NCI-H526 treated with DMSO at 0.1 percent for 48 hours (cell line): ENCODE measurements at places on chromosomes 6 and 20.

DNA sequence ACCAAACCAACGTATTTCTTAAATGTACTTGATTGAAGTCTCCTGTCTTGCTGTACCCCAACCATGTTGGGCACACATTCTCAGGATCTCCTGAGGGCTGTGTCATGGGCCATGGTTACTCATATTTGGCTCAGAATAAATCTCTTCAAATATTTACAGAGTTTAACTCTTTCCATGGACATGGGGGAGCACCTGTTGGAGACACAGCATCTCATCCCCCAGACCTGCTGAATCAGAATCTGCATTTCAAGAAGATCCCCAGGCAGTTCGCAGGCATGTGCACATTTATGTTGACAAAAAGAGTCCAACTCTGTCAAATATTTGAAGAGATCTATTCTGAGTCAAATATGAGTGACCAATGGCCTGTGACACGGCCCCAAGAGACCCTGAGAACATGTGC, 24.5 kb downstream of the PIGT start:
- DNase-seq, result no peak

GRCh38 chr6:35491558-35492257, 5.2 kb downstream of the TEAD3 start:
- no peak for DNase-seq

- DNase-seq, result no peak
These were observed 127.7 kb upstream of the GJE1 start for GRCh38 chr6:142005021-142005420.

GRCh38 chr6:121274666-121275295, 59.5 kb downstream of the TBC1D32 start:
- no peak for DNase-seq

DNA sequence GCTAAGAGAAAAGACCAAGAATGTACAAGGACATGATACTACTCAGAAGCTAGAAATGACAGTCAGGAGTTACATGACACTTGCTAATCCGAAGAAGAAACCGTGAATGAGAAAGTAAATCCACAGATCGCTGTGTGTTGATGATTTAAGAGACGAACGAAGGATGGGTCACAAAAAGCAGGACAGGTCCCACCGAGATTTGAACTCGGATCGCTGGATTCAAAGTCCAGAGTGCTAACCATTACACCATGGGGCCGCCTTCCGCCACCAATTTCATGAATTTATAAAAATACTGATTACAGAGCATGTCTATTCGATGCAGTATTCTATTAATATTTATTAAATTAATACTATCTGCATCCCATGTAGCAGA, 54.0 kb upstream of the BTN3A2 start:
- DNase-seq, result no peak

GRCh38 chr6:75863001-75863400, 114.0 kb downstream of the MYO6 start:
- no peak for DNase-seq

DNA sequence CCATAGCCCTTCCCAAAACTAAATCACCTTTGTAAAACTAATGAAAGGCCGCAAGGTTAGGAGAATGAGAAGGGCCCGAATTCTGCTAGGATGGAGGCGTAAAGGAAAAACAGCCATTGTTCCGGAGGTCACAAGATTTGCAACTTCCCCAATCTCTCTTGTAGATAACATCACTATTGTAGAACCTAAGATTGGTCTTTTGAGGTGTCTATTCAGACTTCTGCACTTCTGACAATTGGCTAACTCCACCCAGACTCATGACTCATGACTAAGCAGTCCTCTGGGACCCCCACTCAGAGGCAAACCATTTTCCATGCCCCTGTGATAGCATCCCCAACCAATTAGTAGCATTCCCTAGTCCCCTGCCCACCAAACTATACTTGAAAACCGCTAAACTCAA, 210.5 kb upstream of the SHLD1 start:
- DNase-seq, result no peak

- no peak for DNase-seq
These were observed 1207.2 kb upstream of the CITED2 start for GRCh38 chr6:140581601-140582000.

GRCh38 chr6:7566617-7567173, 23.3 kb upstream of the SNRNP48 start:
- no peak for DNase-seq

DNA sequence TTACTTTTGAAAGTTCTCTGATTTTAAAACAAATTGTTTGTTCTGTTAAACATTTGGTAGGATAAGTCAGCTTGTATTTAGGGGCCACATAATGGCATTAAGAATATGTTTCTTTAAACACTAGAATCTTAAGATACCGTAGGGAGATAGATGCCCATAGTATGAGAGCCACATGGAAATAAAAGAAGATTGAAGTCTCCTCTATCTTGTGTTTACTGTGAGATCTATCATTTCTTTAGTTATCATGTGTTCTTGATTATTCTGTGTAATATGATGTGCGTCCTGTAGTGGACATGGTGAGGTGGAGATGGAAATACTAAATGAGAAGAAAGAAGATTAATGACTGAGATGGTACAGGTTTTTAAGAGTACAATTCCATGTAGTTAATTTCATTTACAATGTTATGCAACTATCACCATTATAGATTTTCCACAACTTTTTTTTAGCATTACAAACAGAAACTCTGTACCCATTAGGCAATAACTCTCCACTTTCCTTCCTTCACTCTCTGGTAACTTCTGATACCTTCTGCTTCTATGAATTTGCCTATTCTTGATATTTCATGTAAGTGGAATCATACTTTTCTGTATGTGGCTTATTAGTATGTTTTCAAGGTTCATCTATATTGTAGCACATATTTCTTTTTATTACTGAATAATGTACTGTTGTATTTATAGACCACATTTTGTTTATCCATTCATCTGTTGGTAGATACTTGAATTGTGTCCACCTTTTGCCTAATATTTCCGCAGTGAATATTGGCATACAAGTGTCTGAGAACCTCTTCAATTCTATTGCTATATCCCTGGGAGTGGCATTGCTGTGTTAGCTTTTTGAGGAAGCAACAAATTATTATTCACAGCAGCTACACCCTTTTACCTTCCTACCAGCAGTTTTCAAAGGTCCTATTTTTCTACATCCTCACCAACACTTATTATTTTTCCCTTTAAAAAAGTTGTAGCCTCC, 11.5 kb downstream of the RNF146 start:
- no peak for DNase-seq

DNA sequence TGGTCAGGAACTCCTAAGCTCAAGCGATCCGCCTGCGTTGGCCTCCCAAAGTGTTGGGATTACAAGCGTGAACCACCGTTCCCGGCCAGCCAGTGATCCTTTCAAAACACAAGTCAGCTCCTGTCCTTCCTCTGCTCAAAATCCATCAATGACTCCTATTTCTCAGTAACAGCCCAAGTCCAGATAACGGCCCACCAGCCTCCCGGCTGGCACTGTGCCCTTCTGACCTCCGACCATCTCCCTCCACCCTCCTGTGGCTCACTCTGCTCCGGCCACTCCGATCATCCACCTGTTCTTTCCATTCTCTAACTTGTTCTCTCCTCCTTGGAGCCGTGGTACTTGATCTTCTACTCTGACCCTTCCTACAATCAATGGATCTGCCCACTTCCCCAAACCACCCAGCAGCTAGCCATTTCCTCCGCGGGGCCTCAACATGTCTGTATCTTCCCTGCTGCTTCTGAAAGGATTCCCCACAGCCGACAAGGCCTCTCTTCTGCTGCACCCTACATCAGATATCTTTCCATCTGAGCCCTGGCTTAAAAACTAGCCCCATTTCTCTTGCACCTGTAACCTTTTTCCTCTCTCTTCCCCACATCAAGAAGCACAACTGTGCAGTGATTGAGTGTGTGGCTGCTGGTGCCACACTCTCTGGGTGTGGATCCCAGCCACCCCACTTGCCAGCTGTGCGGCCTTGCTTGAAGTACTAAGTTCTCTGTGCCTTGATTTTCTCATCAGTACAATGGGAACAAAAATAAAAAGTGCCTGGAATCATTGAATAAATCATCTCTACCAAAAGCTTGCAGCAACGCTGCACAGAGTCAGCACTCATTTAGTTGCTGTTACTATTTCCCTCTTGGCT, 6.1 kb upstream of the ZMYND8 start:
- no peak for DNase-seq

- no peak for DNase-seq
These were observed 32.8 kb downstream of the CD164 start for GRCh38 chr6:109349419-109349987.

DNA sequence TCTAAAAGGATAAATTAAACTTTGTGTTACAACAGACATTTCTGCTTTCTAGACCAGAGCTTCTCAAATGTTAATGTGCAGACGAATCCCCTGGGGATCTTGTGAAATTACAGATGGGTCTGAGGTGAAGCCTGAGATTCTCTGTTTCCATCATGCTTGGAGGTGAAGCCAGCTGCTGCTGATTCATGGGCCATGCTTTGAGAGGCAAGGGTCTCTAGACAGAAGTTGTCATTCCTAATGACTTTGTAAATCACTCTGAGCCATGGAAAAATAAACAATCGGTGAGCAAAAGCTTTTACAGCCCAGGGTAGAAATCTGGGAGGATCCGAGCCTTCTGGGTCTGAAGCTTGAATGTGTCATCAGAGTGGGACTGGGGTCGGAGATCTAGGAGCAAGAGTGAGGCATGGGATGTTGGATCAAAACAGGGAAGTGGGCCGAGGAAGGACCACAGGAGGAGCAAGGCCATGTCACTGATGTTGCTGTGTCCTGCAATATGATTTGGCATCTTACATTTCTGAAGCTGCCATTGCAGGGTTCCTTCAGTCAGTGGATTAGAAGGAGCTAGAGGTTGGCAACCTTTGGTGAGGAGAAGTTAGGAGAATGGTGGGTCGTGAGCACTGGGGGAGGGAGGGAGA, 77.3 kb downstream of the TRMT11 start:
- no peak for DNase-seq

GRCh38 chr6:4426968-4427367, 291.6 kb upstream of the ECI2 start:
- peak; percentile 77 for DNase-seq

GRCh38 chr6:130923350-130923749, 96.1 kb downstream of the SMLR1 start:
- DNase-seq, result no peak

DNA sequence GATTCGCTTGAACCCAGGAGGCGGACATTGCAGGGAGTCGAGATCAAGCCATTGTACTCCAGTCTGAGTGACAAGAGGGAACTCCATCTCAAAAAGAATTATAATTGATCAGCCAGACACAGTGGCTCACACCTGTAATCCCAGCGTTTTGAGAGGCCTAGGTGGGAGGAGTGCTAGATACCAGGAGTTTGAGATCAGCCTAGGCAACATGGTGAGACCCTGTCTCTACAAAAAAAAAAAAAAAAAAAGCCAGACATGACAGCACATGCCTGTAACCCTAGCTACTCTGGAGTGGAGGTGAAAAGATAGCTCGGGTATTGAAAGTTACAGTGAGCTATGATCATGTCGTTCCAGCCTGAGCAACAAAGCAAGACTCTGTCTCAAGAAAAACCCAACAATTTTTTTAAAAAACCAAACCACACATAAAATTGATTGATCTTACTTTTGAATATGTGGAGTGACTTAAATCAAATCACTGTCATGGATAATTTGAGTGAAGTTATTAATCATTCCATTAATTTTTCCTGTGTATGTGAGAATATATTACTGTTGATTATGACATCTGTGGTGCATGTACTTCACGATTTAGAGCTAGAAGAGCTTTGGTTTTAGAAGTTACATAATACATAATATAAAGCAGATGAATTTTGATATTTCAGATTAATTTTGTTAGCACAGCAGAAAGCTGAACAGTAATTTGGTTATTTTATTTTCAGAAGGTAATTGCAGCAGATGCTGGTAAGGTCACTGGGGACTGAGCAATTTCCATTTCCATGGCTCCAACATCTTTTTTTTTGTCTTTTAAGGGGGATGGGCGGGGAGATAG, 34.4 kb downstream of the NCOA7 start:
- no peak for DNase-seq

- DNase-seq, result peak; percentile 48
These were observed 21.6 kb upstream of the MTRF1L start for GRCh38 chr6:153023977-153024708.

GRCh38 chr6:5286780-5287179, 25.5 kb downstream of the FARS2 start:
- no peak for DNase-seq

DNA sequence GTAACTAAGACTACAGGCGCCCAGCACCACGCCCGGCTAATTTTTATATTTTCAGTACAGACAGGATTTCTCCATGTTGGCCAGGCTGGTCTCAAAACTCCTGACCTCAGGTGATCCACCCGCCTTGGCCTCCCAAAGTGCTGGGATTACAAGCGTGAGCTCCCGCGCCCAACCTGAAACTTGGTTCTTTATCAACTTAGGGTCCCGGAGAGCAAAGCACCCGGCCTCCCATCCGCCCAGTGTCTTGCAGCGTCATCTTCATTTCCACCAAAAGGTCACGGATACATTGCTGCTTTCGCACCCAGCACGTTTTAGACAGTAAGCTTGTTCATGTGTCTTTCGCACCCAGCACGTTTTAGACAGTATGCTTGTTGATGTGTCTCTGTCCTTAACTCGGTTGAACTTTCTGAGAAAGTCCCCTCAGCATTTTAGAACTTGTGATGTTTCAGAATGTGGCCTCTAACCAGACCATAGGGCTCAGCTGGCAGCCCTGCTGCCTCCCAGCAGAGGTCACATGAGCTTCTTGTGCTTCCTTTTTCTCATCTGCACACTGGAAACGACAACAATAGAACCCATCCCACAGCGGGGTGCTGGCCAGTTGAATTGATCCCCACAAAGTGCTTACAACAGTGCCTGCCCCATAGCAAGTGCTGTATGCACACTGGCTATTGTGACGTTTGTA, 48.8 kb downstream of the PRR18 start:
- DNase-seq, result no peak

DNA sequence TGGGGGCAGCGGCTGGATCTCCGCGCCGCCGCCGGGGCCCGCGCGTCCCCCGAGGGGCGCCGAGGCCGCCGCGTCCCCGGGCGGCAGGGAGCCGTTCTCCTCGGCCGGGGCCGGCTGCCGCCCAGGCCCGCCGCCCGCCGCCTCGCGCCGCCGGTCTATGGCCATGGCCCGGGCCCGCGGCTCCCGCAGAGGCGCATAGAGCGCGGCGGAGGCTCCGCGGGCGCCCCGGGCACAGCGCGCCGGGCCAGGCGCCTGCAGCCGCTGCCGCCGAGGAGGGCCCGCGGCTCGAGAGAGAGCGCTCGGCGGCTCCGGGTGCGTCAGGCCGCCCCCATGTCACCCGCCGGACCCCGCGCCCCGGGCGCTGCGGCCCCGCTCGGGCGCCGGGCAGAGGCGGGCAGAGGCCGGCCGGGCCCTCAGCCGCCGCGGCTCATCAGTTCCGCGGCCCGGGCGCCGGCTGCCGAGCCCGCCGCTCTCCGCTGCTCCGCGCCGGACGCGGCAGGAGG, 404 bp downstream of the SLC22A23 start:
- DNase-seq, result no peak

- no peak for DNase-seq
These were observed 99.3 kb upstream of the VSTM2L start for GRCh38 chr20:37803438-37804307.

GRCh38 chr20:53013847-53014246, 41.7 kb downstream of the TSHZ2 start:
- no peak for DNase-seq
